ENCODE measurements at places on chromosomes 5 and 9. TPM values are rescaled to one million over a fixed set of nuclear protein-coding genes. Genes with fewer than 3 reads are reported as not detected.
A peak's percentile ranks its signal among the peaks of the same experiment; 100 is the strongest.

- no peaks in the 10 kb centered on the region for H3K4me1 ChIP-seq
- H3K27ac ChIP-seq: no peak overlapping the region
- no peak for DNase-seq
- H3K27me3 ChIP-seq: no peaks in the 10 kb centered on the region
- no peak overlapping the region for H3K4me3 ChIP-seq
- no peaks in the 10 kb centered on the region for H3K36me3 ChIP-seq
Observed at GRCh38 chr5:66872736-66873331, 276.6 kb downstream of the MAST4 start.

DNA sequence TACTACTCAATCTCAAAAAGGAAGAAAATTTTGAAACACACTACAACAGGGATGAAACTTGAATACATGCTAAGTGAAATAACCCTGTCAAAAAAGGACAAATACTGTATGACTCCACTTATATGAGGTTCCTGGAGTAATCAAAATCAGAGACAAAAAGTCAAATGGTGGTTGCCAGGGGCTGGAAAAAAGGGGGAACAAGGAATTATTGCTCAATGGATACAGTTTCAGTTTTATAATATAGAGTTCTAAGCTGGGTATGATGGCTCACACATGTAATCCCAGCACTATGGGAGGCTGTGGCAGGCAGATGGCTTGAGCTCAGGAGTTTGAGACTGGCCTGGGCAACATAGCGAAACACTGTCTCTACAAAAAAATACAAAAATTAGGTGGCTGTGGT, 29.0 kb downstream of the ETF1 start:
- no peak overlapping the region for H3K4me3 ChIP-seq
- H3K27ac ChIP-seq: no peak overlapping the region
- no peaks in the 10 kb centered on the region for H3K36me3 ChIP-seq
- H3K27me3 ChIP-seq: no peaks in the 10 kb centered on the region
- DNase-seq: no peak

- H3K36me3 ChIP-seq: no peaks in the 10 kb centered on the region
- no peak overlapping the region for H3K4me3 ChIP-seq
- H3K27me3 ChIP-seq: peaks cover 7% of the 10 kb centered on the region
- no peaks in the 10 kb centered on the region for H3K4me1 ChIP-seq
- H3K27ac ChIP-seq: peak overlapping the region; percentile 22
Observed at GRCh38 chr9:136645903-136646754, 16.6 kb upstream of the EGFL7 start.

DNA sequence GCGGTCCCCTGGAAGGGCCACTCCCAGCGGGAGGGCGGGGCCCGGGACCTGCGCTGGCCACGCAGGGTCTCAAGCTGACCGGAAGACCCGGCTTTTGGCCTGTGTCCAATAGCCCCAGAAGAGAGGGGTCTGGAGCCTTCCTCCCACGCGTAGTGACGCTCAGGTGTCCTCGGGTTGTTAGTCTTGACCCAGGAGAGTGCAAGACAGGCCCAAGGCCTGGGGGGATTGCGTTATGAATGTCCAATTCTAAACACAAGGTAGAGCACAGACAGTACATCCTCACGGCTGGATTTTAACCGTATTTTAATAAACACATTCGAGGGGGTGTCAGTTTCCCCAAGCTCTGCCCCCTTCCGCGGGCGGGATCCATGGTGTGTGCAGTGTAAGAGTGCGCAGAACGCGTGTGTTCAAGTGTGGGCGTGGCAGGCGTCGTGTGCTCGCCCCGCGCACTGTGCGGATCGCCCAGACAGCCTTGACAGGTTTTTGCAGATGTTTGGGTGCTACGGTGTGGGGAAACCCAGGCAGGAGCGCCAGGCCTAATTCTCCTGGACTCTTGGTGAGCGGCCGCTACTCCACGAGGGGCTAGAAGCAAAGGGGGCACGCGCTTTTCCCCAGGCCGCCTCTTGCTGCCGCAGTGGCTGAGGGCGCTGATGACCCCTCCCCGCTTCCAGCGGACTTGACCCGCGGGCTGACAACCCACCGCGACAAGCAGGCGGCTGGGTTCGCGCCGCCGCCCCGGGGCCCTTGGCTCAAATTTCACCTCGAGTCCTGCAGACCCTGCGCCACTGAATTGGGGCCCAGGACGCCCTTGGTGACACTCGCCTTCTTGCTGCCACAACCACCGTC, 6.1 kb upstream of the DMRT3 start:
- no peak overlapping the region for H3K4me3 ChIP-seq
- no peaks in the 10 kb centered on the region for H3K4me1 ChIP-seq
- no peak for DNase-seq
- H3K27ac ChIP-seq: no peak overlapping the region
- no peaks in the 10 kb centered on the region for H3K36me3 ChIP-seq
- H3K27me3 ChIP-seq: peaks cover 22% of the 10 kb centered on the region

GRCh38 chr5:76479973-76480667, 77.0 kb downstream of the IQGAP2 start:
- no peaks in the 10 kb centered on the region for H3K4me1 ChIP-seq
- H3K27ac ChIP-seq: no peak overlapping the region
- no peaks in the 10 kb centered on the region for H3K27me3 ChIP-seq
- DNase-seq: no peak

DNA sequence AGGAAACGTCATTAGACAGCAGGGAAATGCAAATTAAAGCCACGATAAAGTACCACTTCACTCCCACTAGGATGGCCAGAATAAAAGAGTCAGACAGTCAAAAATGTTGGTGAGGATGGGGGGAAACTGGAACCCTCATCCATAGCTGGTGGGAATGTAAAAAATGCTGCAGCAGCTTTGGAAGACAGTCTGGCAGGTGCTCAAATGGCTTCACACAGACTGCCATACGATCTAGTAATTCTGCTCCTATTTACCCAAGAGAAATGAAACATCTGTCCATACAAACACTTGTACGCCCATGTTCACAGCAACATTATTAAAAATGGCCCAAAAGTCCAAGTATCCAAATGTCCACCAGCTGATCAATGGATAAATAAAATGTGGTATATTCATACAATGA, 158.9 kb upstream of the PHYKPL start:
- no peaks in the 10 kb centered on the region for H3K27me3 ChIP-seq
- no peak overlapping the region for H3K27ac ChIP-seq
- no peak overlapping the region for H3K4me3 ChIP-seq
- DNase-seq: no peak
- no peaks in the 10 kb centered on the region for H3K4me1 ChIP-seq

Gene ZNF658
- total RNA-seq: 12.6 TPM

Gene FGFR4
- 2.1 TPM for total RNA-seq
